HT1080 (cell line): ENCODE measurements at places on chromosomes 6 and 20.

GRCh38 chr6:43970068-43970912 is 157.0 kb downstream of the MRPL14 start:
- DNase-seq = no peak

- no peak for DNase-seq
These were observed 68.8 kb downstream of the IBTK start for GRCh38 chr6:82178759-82179112.

DNA sequence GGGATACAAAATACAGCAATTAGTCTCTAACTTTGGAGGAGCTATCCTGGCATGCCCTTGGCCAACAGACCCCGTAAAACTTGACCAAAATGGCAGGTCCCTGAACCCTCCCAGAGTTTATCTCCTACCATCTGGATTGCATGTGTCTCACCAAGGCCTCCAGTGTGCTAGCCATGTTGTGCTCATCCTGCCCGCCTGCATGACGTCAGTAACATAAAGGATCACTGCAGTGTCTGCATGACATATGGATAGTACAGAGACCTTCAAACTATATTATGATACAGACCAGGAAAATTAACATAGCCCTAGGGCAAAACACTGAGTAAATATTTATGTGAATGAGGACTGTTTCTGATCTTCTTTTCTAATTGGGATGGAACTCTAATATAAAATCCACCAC is 25.3 kb downstream of the CPXM1 start:
- no peak for DNase-seq

GRCh38 chr6:53349209-53349693 is 501 bp upstream of the ELOVL5 start:
- peak; percentile 1 for DNase-seq

- DNase-seq = no peak
These were observed 237.7 kb upstream of the PRND start for GRCh38 chr20:4483961-4484360.

GRCh38 chr6:127207591-127208120 is 59.0 kb upstream of the RNF146 start:
- DNase-seq = peak; percentile 69

DNA sequence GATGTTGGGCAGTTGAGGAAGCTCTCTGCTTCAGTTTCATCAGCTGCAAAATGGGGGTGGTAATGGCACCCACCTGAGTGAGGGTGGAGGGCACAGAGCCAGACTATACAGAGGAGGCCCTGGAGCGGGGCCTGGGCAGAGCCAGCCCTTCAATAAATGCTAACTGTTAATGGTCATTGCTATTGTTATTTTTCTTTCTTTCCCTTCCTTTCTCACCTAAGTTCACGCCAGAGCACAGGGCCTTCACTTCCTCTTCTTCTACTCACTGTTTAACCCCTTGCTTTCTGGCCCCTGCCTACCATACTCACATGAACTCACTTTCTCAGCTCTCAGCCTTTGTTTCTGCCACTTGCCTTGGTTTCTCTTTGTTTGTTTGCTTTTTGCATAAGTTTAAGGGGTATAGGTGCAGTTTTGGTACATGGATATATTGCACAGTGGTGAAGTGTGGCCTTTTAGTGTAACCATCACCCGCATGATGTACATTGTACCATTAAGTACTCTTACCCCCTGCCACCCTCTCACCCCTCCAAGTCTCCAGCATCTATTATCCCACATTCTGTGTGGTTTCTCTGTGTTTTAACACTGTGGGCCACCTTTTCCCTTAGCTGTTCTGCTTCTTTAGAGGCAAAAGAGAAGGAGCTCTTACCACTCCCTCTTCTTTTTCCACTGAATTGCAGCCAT is 7.5 kb upstream of the RREB1 start:
- DNase-seq = no peak

DNA sequence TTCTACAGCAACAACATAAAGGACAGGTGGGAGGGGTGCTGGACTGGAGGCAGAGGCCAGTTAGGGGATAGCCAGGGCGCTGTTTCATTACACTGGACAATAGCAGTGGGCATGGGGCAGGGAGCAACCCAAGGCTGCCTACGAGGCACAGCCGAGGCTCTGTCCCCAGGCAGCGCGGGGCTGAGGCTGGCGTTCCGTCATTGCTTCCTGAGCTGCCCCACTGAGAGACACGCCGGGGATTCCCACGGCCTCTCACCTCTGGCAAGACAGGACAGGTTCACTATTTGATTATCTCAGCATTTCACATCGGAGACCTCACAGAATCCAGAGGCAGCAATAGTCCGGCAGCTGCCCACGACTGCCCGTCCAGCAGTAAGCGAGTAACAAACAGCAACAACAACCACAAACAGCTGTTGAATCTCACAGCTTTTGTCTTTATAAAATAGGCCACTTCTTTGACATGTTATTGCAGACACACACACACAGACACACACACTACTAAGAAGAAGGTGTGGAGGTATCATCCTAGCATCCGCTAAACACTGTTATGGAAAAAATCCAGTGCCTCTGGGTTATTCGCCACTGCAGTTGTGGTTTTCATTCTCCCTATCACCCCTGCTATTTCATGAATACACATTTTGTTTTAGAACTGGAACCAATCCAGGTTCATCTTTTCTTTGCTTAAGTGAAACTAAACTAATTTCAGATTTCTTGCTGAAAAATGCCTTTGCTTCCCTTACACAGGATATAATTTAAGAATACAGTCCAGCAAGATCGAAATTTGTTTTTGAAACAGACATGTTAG is 19.5 kb downstream of the KIF25 start:
- DNase-seq = no peak

DNA sequence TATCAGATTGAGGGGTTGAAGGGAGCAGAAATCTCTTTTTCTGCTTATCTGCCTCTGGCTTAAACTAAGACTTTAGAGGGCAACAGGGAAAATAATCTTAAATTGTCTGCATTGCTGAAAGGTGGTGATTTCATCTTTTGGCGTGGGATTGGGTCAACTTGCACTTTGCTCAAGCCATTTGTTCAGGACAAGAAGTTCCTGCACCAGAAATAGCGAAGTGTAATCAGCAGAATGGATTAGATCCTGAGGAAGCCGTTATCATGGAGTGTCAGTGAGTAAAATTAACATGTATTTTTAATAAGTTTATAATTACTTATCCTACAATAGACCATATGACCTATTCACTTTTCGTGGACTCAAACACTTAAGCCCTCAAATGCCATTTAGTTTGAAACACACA is 249.3 kb downstream of the CD83 start:
- no peak for DNase-seq

- peak; percentile 23 for DNase-seq
These were observed 55.5 kb downstream of the ATP9A start for GRCh38 chr20:51712501-51713212.

DNA sequence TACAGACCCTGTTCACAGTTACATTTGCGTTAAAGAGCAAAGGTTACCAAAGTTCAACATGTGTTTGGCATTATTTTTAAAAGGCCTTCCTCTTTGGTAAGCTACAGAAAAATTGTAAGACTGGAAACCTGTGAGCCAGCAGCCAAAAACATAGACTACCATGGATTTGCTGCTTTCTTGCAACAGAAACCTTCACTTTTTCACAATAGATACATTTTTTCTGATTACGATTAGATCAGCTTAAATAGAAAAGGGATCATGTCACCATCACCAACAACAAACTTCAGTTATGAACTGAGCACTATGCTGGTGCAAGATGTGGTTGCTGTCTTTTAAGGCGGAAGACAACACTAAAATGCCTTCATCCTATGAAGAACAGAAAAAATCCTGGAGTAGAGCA is 112.3 kb upstream of the MARCKS start:
- no peak for DNase-seq

DNA sequence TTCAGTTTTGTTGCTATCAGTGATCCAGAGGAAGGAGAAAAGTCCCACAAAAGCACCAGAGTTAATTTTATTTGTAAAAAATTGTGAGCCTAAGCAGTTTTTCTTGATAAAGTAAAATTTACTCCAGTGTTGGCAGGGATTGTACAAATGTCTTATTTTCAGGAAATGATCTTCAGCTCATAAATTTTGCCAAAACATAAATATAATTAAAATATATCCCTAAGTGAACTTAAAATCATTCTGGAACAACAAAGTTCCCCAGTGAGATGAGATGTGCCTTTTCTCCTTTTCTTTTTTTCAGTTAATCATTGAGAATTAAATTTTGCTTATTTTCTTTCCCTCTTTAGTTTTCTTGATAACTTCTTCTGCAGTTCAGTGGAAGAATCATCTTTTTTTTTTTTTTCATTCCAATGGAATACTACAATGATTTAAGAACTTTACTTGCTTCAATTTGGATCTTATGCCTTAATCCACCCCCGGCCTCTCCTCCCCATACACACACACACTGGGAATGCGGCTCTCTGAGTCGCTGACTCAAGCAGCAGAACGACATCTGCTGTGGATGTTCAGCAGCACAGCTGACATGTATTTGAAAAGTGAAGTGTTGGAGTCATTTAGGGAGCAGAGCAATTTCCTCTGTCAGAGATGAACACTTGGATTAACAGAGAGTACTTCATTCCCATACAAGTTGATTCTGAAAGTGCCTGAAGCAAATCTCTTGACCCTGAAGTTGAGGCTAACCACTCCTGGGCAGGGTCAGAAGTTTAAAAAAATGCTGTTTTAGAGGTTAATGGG is 27.7 kb upstream of the LAMA4 start:
- DNase-seq = peak; percentile 81

DNA sequence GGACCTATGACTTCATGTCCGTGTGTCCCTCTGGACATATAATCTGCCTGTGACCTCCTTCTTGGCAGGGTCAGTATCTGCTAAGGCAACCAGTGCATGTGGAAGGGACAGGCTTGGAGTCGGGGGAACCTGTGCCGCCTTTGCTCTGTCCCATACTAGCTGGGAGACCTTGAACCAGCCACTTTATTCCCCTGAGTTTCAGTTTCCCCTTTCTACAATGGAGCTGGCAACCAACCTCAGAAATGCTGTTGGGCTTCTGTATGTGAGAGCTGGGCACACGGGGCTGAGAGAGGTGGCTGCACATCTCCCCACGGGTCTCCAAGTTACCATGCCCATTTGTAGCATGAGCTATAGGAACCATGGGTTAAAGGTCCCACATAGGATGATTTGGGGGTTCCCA is 53.8 kb downstream of the CD40 start:
- no peak for DNase-seq

GRCh38 chr6:17360564-17360963 is 32.8 kb upstream of the CAP2 start:
- no peak for DNase-seq

DNA sequence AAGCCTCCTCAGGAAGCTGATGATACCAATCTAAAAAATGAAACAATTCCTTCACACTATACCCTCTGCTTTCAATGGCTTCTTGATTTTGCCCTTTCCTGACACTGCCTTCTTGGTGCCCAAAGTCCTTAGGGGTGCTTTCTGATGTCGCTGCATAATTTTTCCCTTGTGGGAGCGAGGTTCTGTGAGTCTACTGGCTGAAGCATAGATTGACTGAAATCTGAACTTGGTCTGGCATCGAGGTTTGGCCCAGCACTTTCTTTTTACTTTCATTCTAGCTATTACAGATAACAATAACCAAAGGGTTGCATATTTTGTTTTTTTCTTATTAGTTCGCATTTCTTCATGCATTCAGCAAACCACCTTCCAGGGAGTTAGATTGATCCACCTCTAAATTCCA is 65.8 kb downstream of the E2F3 start:
- DNase-seq = no peak

DNA sequence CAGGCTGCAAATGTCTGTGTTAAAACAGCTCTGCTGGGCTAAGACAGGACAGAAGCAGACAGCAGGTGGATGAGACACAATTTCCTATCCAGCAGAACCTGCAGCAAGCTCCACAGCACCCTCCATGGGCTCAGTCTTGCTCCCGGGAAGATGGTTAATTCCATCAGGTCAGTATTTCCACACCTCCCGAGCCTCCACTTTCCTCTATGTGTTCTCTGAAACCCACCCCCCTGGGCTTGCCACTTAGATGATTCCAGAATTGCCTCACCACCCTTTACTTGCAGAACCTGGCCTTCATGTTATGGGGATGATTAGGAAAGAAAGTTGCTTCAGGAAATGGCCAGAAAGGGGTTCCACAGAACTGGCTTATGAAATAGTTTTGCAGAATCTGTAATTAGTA is 43.8 kb downstream of the ERMARD start:
- no peak for DNase-seq

- no peak for DNase-seq
These were observed 76.9 kb downstream of the ANKRD6 start for GRCh38 chr6:89509777-89510281.

GRCh38 chr20:14291502-14291901 is 45.9 kb downstream of the FLRT3 start:
- DNase-seq = no peak

DNA sequence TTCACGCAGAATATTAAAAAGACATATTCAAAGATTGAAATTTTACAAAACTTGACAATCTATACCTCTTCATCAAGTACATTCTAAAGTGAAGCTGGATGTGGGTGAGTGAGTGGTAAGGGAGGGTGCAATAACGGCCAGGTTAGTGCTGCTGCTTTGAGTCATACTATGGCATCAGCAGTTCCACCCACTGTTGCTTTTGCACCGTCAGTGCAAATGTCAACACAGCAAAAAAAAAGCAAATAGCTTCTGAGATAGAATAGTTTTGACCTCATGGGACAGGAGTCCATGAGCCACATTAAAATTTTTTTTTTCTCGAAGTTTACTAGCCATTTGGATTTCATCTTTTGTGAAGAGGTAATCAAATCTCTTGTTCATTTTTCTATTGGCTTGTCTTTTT is 31.8 kb downstream of the PSMF1 start:
- peak; percentile 11 for DNase-seq

GRCh38 chr6:158543606-158544185 is 16.2 kb upstream of the TMEM181 start:
- no peak for DNase-seq

- DNase-seq = no peak
These were observed 57.9 kb upstream of the SSTR4 start for GRCh38 chr20:22977047-22977785.
